ENCODE measurements at places on chromosomes 11 and 22.

GRCh38 chr11:27211370-27212127, 151.5 kb downstream of the CCDC34 start:
- no peak for DNase-seq

GRCh38 chr22:36423461-36424404, 36.0 kb upstream of the MYH9 start:
- no peak for DNase-seq

DNA sequence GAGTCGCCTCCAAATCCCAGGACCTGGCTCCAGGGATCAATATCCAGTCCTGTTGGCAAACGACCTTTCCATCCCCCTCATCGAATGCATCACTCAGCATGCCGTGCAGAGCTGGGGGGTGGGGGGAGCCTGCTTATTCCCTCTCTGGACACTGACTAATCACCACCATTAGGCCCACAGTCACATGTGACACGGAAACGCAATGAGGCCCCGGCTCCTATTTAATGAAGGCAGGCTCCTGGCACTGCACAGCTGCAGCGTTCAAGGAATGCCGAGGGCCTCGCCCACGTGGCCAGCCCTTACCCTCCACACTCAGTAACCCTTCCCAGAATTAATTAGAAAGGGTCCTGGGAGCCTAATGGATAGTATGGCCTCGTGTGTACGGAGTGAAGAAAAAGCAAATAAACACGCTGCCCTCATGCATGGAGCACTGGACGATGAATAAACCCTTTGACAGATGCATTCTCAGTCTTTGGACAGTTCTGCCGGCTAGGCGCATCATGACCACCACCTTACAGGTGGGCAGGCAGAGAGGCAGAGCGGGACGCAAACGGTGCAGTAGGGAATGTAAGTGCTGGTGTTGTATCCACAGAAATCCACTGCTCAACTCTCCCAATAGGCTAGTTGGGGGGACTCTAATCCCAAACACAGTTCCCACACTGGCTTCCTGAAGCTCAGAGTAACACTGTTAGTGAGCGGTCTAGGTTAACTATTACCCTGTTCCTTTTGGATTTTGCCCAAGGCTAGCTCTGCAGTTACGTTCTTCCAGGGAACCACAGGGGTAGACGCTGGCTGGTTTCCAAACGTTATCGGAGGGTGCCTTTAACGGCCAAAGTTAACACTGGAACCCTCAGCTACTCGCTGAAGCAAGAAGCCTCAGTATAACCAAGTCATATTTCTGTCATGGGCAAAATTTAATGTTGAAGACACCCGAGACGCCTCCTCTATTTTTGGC, 490.1 kb downstream of the OPCML start:
- DNase-seq, result no peak

- DNase-seq, result no peak
These were observed 744 bp downstream of the PACSIN3 start for GRCh38 chr11:47185305-47186075.

DNA sequence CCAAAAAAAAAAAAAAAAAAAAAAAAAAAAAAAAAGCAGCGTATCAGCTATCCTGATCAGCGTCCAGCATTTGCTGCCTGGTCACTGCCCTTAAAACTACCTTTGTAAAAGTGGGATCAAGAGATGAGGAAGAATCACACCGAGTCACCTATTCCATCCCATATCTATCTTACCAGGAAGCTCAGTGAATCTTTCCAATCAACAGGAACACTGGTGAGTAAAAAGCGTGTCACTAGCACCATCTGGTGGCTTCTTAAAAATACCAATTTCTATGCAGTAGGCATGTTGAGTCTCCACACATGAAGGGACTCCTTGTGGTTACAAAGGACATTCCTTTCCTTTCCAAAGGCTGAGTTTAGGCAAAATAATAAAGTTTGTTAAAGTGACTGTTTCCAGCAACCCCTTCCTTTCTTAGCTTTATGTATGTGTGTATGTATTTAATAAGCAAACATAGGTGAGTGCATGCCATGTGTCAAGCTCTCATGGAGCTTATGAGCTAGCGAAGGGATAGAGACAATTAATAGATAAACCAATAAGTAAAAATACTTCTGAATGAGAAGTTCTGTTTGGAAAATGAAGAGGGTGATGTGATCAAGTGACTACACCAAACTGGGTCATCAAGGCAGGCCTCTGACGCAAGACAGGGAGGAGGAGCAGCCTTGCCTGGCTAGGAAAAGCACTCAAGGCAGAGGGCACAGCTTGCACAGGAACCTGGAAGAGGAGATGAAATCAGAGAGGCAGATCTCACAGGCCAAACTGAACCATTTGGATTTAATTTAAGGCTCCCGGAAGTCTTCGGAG, 13.9 kb upstream of the TP53AIP1 start:
- no peak for DNase-seq

GRCh38 chr11:114302663-114303062, 6.5 kb downstream of the NNMT start:
- no peak for DNase-seq

GRCh38 chr11:131993246-131993645, 622.8 kb downstream of the NTM start:
- DNase-seq, result no peak

- DNase-seq, result no peak
These were observed 4.4 kb downstream of the BIK start for GRCh38 chr22:43114958-43115357.

GRCh38 chr22:37214731-37215030, 2.4 kb upstream of the SSTR3 start:
- DNase-seq, result no peak

DNA sequence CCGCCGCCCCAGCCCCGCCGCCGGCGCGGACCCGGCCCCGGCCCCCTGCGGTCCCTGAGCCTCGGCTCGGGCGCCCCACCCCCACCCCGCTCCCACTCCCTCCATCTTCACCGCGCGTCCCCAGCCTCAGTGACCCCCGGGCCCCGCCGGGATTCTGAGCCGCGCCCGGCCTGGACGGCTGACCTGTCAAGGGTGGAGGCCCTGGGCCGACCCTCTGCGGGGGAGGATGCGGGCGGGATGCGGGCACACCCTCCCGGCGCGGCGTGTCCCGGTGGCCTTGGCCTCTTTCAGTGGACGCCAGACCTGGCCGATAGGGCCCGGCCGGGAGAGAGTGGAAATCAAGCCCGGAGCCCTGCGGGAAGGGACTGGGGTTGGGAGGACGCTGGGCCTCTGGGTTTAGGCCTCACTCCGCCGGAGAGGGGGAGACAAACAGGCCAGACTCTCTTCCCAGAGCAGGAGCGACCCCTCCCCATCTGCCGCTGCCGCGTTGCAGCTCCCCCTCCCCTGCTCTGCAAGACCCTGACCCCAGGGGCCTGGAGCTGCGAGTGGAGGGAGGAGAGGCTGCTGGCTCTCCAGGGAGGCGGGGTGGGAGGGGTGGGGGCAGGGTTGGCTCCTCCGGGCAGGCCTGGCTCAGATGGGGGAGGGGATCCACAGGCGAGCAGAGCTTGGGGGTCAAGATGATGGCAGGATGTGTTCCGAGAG, 525 bp downstream of the MAPK8IP2 start:
- DNase-seq, result no peak

DNA sequence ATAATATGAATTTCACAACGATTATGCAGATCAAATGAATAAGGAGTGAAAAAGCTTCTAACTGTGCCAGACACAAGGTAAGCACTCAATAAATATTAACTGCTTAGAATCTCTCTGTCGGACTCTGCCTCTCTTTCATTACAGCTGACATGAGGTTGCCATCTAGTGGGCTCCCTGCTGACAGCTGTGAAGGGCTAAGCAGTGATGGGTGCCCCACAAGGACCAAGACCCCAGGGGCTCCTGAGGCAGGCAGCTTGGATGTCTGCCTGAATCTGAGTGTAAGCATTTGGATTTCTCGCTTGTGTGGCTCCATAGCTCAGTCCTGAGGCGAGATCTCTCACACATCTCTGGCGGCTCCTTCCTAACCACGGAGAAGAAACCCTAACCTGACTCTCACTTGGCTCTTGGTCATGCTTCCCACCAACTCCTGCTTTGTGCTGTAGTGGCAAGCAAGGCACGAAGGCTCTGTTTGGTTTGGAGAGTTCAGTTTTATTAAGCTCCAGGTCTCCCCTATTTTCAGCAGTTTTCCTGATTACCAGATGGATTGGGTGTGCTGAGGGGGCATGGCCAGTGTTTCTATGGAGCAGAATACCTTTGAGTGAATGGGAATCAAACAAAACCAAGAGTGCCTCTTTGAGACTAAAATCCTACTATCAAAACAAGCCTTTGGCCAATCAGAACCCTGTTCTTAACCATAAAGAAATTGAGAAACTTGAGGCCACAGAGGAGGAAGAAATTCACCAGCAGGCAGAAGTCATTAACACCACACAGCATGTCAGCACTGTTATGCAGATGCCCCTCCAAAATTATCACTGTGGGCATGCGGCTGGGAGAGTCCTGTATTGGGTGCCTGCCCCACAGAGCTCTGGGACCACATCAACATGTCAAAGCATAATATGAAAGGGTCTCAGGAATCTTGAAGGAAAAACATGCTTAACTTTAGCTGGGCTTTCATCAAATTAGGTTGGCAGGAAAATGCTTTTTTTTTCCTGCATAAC, 152.8 kb upstream of the NTM start:
- no peak for DNase-seq

DNA sequence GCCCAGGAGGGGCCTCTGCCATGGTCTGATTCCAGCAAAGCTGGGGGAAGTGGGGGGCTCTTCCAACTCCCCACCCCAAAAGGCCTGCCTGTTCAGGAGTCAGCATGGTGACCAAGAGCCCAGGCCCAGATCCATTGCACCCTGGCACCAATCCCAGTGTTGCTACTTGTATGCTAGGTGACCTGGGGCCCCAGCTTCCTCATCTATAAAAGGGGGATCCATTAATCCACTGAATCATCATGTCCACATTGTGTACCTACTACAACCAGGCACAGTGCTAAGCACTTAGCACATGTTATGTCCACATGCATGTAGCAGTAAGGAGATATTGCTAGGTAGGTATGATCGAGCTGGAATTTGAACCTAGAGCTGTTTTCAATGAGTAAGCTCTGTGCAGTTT, 2.0 kb downstream of the SYT12 start:
- no peak for DNase-seq

DNA sequence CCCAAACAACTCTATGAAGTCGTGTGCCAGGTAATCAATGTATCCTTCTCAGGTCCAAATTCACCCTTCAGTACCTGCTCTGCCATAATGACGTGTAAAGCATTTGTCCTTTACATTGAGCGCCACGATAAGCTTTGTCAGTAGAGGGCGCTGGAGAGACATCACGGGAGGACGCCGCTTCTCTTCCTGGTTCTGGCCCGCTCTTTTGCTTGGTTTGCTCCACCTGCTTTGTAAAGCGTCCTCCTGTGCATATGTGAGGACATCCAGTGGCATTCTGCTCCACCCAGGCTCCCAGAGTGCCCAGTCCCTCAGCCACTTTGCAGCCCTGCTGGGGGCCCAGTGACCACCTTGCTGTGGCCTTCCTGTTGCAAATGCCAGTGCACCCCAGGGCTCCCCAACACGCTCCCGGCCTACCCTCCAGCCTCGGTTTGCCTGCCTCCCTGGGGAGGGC, 61.1 kb downstream of the WT1 start:
- no peak for DNase-seq

GRCh38 chr11:27022659-27023251, 17.9 kb upstream of the BBOX1 start:
- DNase-seq, result no peak

- no peak for DNase-seq
These were observed 511.3 kb downstream of the DLG2 start for GRCh38 chr11:85115798-85116197.

GRCh38 chr11:125944350-125945010, 1.4 kb upstream of the VSIG10L2 start:
- DNase-seq, result no peak

DNA sequence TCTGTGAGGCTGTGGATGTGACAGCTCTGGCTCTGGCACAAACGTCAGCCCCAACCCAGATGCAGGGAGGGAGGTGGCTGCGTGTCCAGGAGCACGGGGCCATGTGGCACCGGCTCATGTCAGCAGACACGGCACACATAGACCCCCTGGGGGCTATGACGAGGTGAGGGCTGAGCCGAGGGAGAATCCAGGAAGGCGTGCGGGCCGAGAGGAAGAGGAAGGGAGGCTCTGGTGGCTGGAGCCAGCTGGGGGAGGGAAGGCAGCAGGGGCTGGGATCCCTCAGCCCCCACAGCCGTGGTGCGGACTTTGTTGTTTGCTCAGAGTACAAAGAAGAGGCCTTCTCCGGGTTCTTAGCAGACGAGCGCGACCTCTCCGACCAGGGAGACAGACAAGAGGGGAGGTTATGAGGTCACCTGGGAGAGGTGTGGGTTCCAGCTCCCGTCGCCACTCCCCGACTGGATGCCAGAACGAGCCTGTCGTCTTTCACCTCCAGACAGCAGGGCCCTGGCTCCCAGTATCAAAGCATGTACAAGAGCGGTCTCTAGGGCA, 46.1 kb downstream of the CDKN1C start:
- no peak for DNase-seq

DNA sequence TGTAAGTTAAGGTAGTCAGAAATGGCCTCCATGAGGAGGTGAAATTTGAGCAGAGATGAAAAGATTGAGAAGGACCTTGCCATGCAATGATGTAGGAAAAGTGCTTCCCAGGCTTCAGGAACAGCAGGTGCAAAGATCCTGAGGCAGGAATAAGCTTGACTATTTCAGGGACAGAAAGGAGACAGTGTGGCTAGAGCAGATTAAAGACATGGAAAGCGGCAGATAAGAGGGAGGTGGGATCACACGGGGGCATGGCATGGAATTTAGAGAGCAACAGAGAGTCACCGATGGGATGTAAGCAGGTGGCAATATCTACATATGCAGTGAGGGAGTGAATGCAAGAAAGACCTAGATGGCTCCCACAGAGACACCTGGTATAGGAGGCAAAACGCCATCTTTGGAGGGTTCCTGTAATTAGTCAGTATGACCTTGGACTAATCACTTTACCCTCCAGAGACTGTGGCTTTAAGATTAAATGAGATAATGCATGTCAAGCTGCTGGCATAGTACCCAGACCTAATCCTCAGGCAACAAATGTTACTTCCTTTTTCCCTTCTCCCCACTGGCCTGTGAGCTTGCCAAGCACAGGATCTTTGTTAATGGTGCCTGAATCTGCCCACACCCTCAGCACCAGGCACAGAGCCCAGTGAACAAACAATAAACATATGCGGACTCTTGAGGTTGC, 24.6 kb upstream of the ACER3 start:
- no peak for DNase-seq

DNA sequence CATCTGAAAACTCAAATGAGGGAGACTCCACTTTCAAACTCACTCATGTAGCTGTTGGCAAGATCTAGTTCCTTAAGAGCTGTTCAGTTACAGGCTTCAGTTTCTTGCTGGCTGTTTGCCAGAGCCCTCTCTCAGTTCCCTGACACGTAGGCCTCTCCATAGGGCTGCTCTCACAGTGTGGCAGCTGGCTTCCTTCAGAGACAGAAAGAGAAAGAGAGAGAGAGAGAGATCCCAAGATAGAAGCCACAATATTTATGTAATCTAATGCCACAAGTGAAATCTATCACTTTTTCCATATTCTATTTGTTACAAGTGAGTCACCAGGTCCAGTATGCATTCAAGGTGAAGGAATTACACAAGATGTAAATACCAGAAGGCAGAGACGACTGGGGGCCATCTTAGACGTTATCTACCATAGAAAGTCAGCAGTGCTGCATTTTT, 168.8 kb downstream of the RCN1 start:
- no peak for DNase-seq

- no peak for DNase-seq
These were observed 32.4 kb downstream of the PIK3IP1 start for GRCh38 chr22:31259798-31260473.

Data from stimulated activated CD8-positive, alpha-beta memory T cell treated with anti-CD3 and anti-CD28 coated beads, Interleukin-7, amount 100 ng/mL, for 4 hours (primary cell).